HCT116 (cell line): ENCODE measurements at places on chromosomes 6 and 20.

GRCh38 chr6:14889188-14889587 lies 356.7 kb upstream of the JARID2 start:
- no peak for DNase-seq
- H3K27me3 ChIP-seq = no peaks in the 10 kb centered on the region
- no peaks in the 10 kb centered on the region for H3K4me1 ChIP-seq
- H3K27ac ChIP-seq = no peak overlapping the region
- no peak overlapping the region for H3K4me3 ChIP-seq

GRCh38 chr6:45726444-45726843 lies 289.2 kb downstream of the CLIC5 start:
- peaks cover 10% of the 10 kb centered on the region for H3K4me1 ChIP-seq
- H3K4me3 ChIP-seq = no peak overlapping the region
- DNase-seq = no peak
- H3K27ac ChIP-seq = no peak overlapping the region
- H3K27me3 ChIP-seq = no peaks in the 10 kb centered on the region

DNA sequence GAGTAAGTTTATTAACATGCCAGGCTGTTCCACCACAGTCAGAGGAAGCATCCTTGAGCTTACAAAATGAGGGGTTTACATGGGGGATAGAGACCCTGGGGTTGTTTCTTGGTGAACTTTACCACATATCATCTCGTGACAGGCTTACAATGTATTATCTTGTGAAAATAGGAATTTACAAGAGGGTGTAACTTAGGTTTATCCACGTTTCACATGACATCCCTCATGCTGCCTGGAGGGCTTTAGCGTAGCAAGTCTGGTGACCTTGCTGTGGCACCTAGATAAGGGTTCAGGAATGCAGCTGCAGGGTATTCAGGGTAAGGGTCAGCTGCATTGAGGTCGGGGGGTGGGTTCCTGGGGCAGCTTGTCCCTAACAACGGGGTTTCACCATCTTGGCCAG lies 154.6 kb upstream of the ARG1 start:
- H3K36me3 ChIP-seq = no peaks in the 10 kb centered on the region
- H3K27me3 ChIP-seq = no peaks in the 10 kb centered on the region
- H3K4me1 ChIP-seq = no peaks in the 10 kb centered on the region
- no peak overlapping the region for H3K27ac ChIP-seq
- no peak for DNase-seq

DNA sequence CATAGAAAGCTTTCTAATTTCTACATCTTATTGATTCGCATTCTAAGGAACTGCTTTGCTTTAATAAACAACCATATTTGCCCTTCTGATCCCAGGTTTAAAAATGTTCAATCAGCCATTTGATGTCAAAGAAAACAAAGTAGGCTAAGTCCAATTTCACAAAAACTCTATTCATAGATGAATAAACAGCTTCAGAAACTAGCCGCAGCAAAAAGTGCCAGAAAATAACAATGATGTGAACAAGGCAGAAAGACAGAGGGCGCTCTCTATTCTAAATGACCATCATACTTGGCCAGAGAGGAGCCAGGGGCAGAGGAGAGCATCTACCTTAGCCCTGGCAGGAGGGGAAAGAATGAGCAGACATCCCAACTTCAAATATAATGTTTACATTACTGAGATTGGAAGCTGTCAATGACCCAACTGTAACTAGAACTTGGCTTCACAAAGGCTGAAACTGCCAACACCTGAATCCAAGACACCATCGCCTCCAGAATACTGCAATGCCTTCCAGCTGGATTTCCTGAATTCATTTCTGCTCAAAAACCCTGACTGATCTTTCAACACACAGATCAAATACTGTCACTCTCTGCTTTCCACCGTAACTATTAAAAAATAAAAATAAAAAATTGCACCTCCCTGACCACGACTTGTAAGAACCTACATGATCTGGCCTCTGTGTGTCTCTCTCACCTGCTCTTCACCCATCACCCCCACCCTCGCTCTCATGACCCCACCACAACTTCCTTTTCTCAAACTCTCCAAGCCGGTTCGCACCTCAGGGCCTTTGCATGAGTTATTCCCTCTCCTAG lies 9.5 kb downstream of the CNKSR3 start:
- no peak overlapping the region for H3K27ac ChIP-seq
- no peaks in the 10 kb centered on the region for H3K36me3 ChIP-seq
- no peaks in the 10 kb centered on the region for H3K27me3 ChIP-seq

DNA sequence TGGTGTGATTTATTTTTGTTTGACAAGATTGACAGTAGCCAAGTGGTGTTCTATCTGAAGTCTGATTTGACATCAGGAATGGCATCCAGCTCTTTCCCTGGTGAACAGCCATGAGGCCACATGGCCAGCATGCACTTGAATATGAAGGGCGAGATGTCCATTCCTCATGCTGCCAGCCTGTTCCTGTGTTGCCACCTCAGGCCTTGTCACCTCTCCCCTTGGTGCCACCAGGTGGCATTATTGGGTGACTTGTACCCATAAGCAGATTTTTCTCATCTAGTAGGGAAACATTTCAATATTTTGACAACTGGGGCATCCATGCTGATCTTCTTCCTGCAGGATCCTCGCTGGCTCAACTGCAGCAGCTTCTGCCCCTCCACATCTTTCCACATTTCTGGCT lies 199.1 kb downstream of the ERMARD start:
- no peak overlapping the region for H3K4me3 ChIP-seq
- H3K36me3 ChIP-seq = no peaks in the 10 kb centered on the region
- no peak overlapping the region for H3K27ac ChIP-seq
- no peaks in the 10 kb centered on the region for H3K27me3 ChIP-seq

DNA sequence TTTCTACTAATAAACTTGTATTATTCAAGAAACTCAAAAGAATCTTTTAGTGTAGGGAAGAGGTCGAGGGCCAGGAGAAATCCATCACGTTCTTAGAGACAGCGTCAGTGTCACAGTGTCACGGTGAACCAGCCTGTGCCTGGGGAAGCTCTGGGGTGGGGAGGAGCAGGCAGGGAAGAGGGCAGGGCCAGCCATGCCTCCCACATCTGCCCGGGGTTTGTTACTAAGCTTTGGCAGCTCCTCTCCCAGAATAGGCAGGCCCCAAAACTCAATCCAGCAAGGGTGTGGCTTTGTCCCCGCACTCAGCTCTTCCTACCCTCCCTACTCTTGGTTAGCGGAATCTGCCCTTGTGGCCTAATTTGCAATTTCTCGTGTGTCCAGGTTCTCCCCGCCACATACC lies 72.9 kb downstream of the TCP11 start:
- no peak overlapping the region for H3K4me3 ChIP-seq
- H3K36me3 ChIP-seq = no peaks in the 10 kb centered on the region
- H3K27me3 ChIP-seq = no peaks in the 10 kb centered on the region
- no peak for DNase-seq
- H3K27ac ChIP-seq = no peak overlapping the region

DNA sequence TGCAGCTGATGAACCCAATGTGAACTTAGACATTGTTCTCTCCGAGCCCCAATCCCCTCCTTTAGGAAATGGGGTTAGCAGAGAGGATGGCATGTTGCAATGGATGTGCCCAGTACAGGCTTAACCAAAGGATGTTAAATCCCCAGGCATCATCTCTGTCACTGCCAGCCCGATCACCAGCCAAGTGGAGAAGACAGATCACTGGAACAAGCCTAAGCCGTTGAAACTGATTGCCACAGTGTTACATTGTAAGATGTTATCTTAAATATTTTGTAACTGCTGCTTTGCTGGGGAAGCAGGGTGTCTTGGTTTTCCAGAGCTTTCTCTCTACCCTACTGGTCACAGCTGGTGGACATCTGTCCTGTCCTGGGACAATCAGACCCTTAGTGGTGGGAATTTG lies 783.4 kb upstream of the CHD6 start:
- no peaks in the 10 kb centered on the region for H3K27me3 ChIP-seq
- no peaks in the 10 kb centered on the region for H3K4me1 ChIP-seq
- no peak overlapping the region for H3K27ac ChIP-seq
- no peaks in the 10 kb centered on the region for H3K36me3 ChIP-seq

DNA sequence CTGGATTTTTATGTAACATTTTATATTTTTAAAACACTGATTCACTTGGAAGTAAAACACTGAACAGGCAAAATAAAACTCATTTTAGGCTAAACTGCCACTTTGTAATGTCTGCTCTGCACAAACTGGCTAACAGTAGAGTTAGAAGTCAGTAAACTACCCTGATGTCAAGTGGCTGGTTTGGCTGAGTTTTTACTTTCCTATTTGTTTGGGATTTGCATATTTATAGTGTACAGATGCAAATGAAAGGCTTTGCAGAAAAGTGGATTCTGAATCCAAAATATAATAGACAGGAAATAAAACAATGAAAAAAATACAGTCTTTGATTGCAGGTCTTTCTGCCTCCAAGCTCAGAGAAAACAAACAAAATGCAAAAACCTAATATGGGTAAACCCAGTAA lies 213.1 kb downstream of the CDH26 start:
- no peaks in the 10 kb centered on the region for H3K36me3 ChIP-seq
- no peak overlapping the region for H3K27ac ChIP-seq
- H3K4me1 ChIP-seq = no peaks in the 10 kb centered on the region
- no peaks in the 10 kb centered on the region for H3K27me3 ChIP-seq

DNA sequence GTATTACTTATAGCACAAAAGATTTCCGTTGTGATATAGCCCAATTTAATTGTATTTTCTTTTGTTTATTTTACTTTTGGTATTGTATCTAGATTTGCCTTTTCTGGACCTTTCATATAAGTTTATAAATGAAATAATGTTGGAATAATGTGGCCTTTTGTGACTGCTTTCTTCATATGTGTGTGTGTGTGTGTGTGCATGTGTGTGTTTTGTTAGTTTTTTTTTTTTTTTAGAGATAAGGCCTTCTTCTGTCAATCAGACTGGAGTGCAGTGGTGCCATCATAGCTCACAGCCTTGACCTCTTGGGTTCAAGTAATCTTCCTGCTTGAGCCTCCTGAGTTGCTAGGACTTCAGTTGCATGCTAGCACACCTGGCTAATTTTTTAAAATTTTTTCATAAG lies 37.8 kb upstream of the ASXL1 start:
- no peak overlapping the region for H3K27ac ChIP-seq
- H3K27me3 ChIP-seq = no peaks in the 10 kb centered on the region
- H3K4me1 ChIP-seq = peaks cover 10% of the 10 kb centered on the region
- DNase-seq = no peak
- H3K4me3 ChIP-seq = no peak overlapping the region

DNA sequence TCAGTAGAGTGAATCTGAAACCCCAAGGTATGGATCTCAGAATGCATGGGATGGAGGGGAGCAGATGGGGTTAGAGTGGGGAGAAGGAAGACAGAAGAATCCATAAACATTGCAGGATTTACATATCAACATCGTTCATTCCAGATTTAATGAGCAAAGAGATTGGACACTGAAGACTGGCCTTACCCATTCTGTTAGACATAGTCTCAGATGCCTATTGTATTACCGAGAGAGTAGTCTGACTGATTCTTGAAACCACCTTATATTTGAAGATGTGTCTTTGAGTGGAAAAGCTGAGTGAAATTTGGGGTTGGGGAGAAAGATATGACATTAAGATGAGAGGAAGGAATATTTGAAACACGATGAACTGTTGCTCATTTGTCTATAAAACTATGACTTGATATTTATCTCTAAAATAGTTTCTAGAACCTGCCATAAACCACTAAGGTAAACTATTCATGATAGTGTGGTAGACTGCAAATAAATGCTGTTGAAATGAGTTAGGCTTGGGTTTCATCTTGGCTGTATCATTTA lies 5.7 kb downstream of the HLA-DRA start:
- H3K4me3 ChIP-seq = no peak overlapping the region
- DNase-seq = no peak
- H3K27me3 ChIP-seq = no peaks in the 10 kb centered on the region
- H3K27ac ChIP-seq = no peak overlapping the region
- H3K36me3 ChIP-seq = no peaks in the 10 kb centered on the region

GRCh38 chr6:16687045-16687444 lies 74.2 kb downstream of the ATXN1 start:
- DNase-seq = no peak
- H3K4me3 ChIP-seq = no peak overlapping the region
- H3K27ac ChIP-seq = no peak overlapping the region

- DNase-seq = no peak
- H3K27ac ChIP-seq = no peak overlapping the region
- H3K27me3 ChIP-seq = no peaks in the 10 kb centered on the region
- H3K4me3 ChIP-seq = no peak overlapping the region
- peaks cover 3% of the 10 kb centered on the region; the same call in 1 of the 2 replicates for H3K4me1 ChIP-seq
Measured at GRCh38 chr6:90008189-90008907, 114.1 kb downstream of the GJA10 start.

GRCh38 chr20:59764037-59764436 lies 159.7 kb downstream of the PHACTR3 start:
- no peak overlapping the region for H3K4me3 ChIP-seq
- no peak for DNase-seq
- H3K36me3 ChIP-seq = no peaks in the 10 kb centered on the region
- no peaks in the 10 kb centered on the region for H3K4me1 ChIP-seq

DNA sequence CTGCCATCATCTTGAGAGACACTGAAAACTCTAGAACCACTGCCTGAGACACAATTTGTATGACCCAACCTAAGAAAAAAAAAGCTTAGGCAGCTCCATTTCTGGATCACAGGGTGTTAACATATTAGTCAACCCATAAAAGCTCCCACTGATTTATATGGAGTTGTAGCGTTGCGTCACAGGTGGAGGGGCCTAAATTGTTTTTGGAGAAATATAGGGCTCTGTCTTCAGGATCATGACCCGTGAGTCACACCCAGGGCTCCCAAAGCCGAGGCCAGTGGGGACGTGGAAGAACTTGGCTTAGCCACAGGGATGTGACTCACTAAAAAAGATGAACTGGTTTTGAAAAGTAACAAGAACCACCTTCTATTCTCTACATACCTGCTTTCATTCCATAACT lies 116.5 kb upstream of the BMP2 start:
- DNase-seq = no peak
- H3K36me3 ChIP-seq = no peaks in the 10 kb centered on the region
- no peak overlapping the region for H3K27ac ChIP-seq
- H3K4me3 ChIP-seq = no peak overlapping the region

- H3K36me3 ChIP-seq = no peaks in the 10 kb centered on the region
- DNase-seq = no peak
- no peak overlapping the region for H3K27ac ChIP-seq
Measured at GRCh38 chr20:17169585-17170136, 57.2 kb upstream of the PCSK2 start.

DNA sequence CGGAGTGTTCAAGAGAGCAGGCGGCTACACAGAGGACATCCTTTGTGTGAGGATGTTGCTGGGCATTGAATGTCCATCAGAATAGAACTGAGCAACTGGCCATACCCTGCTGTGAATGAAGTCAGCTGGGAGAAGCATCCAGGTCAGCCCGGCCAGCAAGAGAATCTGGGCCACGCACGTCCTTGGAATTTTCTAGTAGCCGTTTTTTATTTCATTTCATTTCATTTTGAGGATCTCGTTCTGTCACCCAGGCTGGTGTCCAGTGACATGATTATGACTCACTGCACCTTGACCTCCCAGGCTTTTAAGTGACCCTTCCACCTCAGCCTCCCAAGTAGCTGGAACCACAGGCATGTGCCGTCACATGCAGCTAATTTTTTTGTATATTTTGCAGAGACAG lies 97.9 kb downstream of the SSR1 start:
- H3K36me3 ChIP-seq = peaks cover 27% of the 10 kb centered on the region
- H3K27ac ChIP-seq = no peak overlapping the region
- H3K27me3 ChIP-seq = no peaks in the 10 kb centered on the region
- DNase-seq = no peak
